NCI-H748 treated with DMSO at 0.1 percent for 48 hours (cell line): ENCODE measurements at places on chromosomes 7 and 10.

DNA sequence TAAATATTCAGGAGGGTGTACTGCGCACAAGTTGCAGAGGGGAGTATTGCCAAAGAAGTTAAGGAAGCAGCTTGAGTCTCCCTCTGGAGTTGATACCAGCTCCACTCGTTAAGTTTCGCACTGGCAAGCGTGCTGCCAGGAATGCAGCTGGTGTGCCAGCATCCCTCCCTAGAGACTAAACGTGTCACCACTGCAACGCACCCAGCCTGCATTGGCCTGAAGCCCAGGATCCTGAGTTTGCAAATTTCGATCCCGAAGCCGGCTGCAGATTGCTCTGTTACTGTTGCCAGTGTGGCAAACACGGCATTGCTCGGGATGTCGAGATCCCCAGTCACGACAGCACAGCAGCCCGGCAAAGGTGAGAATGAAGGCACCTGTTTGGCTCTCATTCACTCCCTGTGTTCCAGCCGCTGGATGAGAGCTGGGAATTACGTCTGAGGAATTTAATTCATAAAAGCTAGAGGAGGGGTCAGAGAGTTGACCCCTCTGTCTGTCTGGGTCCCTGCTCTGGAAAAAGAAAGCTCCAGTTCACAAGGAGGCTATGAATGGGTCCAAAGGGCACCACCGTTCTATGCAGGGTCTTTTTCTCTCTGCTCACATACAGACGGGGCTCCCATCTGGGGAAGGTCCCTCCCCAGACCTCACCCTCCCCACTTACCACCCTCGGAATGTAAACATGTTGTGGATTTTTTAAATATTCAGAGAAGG is 61.0 kb downstream of the NRP1 start:
- DNase-seq, result no peak

DNA sequence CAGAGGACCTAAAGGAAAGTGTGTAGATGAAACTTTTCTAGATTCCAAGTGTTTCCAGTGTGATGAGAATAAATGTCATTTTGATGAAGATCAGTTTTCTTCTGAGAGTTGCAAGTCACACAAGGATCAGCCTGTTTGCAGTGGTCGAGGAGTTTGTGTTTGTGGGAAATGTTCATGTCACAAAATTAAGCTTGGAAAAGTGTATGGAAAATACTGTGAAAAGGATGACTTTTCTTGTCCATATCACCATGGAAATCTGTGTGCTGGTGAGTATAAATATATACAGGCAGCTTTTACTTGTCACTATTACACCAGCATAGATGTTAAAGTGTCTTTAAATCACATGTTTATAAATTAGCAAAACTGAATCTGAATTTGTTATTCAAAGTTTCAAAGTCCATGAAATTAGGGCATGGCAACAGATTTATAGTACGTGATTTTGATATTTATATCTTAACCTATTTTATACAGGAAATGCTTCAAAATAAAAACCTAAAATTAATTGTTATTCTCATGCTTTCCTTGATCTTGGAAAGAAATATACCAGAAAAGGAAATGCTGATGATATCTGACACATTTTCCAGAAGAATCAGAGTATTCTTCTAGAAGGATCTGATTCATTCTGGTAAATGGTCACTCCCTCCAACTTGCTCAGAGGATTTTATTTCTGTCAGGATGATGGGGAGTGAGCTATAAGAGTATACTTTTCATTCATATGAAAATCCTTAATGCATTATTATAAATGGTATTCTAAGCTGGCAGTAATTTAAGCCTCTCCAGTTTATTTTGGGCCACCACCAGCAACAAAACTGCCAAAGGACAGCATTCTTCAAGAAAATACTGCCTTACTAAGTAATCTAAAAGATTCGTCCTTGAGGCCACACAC is 71.4 kb downstream of the ITGB8 start:
- DNase-seq, result no peak

DNA sequence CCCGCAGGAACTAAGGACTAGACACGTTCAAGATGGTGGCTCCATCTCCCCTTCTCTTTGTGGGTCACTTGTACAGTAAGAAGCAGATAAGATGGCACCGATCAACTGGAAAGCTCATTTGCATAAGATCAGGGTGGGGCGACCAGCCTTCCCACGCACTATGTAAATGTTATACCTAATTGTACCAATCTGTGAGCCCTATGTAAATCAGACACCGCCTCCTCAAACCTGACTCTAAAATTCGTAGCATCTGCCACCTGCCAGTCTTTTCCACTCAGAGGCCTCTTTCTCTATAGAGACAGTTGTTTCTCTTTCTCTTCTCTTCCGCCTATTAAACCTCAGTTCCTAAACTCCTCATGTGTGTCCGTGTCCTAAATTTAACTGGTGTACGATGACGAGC is 324.5 kb downstream of the PHF14 start:
- no peak for DNase-seq

DNA sequence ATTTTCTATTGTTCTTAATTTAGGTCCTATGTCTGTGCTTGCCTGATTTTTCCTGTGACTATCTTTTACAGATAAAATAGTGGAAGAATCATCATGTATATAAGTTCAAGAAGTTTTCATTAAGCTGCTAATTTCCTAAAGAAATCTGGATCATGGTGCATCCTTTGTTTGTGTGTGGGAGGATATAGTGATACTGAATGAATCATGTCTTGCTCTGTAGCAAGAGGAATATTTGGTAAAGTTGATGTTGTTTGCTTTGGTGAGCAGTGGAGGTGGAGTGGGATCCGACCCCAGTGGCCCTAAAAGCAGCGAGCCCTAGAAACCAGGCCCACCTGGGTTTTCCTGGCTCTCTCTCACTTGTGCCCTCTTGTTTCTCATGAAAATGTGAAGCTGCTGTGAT is 83.7 kb downstream of the CCNY start:
- no peak for DNase-seq

GRCh38 chr10:123175389-123176387 is 21.5 kb downstream of the BUB3 start:
- DNase-seq, result no peak

DNA sequence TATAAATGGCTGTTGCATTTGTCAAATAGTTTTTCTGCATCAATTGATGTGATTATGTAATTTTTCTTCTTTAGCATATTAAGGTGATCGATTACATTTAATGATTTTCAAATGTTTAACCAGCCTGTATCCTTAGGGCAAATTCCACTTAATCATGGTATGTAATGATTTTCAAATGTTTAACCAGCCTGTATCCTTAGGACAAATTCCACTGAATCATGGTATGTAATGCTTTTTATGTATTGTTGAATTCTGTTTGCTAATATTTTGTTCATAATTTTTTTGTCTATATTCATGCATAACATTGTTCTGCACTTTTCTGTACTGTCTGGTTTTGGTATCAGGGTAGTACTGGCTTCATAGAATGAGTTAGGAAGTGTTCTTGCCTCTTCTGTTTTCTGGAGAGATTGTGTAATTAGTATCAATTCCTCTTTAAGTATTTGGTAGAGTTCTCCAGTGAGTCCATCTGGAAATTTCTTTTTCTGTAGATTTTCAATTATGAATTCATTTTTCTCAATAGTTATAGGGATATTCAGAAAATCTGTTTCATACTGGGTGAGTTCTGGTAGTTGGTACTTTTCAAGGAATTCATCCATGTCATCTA is 393.2 kb upstream of the FOXK1 start:
- DNase-seq, result no peak

DNA sequence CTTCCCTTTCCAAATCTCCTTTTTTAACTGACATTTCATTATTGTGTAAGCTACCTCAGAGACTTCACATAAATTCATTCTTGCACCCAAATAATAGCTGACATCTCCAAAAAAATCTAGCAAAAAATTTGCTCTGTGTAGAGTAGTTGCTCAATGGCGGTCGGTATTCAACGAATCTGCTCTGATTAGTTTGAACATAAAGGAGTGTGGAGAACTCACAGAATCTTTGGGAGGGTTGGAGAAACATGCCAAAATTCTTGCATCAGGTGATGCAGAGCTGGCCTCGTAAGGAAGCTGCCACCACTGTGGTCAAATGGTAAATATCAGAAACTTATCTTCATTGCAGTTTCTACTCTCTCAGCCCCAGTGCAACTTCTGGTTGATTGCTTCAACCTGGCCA is 201.2 kb upstream of the MDFIC start:
- no peak for DNase-seq
